Dermis blood vessel endothelial cell (primary cell): ENCODE measurements at places on chromosomes 4 and X. TPM values are rescaled to one million over a fixed set of nuclear protein-coding genes. Genes with fewer than 3 reads are reported as not detected.

HSFX4 gene
- not detected in 2 replicates for total RNA-seq

PRSS12 gene
- 0.17 and 8.2 TPM in 2 replicates for total RNA-seq

AWAT2 gene
- total RNA-seq: 0.51 and 1.2 TPM in 2 replicates

KDR gene
- 292 and 321 TPM in 2 replicates for total RNA-seq

PPA2 gene
- total RNA-seq: 67.1 and 86.4 TPM in 2 replicates

FAM9C gene
- 0.05 TPM in 1 of 2 replicates, not detected in the other for total RNA-seq

TMEM154 gene
- total RNA-seq: 1.0 and 3.1 TPM in 2 replicates

MAGEB5 gene
- total RNA-seq: not detected in 2 replicates

SHROOM2 gene
- total RNA-seq: 8.8 and 14.0 TPM in 2 replicates

SGMS2 gene
- total RNA-seq: 66.9 and 106 TPM in 2 replicates

TRIM61 gene
- not detected in 2 replicates for total RNA-seq

MAGEC3 gene
- not detected in 2 replicates for total RNA-seq

FGF13 gene
- total RNA-seq: 17.9 and 26.5 TPM in 2 replicates

SPANXD gene
- total RNA-seq: not detected in 2 replicates

TBX22 gene
- not detected in 2 replicates for total RNA-seq

DOK7 gene
- 0.17 TPM in 1 of 2 replicates, not detected in the other for total RNA-seq

GYPA gene
- total RNA-seq: not detected in 2 replicates

GAB1 gene
- total RNA-seq: 25.8 and 34.5 TPM in 2 replicates

FMR1NB gene
- not detected in 2 replicates for total RNA-seq

TLL1 gene
- total RNA-seq: 32.7 and 41.0 TPM in 2 replicates

DGKK gene
- total RNA-seq: not detected in 2 replicates

NAP1L5 gene
- 2.7 and 5.6 TPM in 2 replicates for total RNA-seq

GAGE2A gene
- total RNA-seq: not detected in 2 replicates

MAGEA9B gene
- not detected in 2 replicates for total RNA-seq

ARHGAP4 gene
- 16.0 and 27.2 TPM in 2 replicates for total RNA-seq

NXF2 gene
- total RNA-seq: not detected in 2 replicates

ITIH6 gene
- not detected in 2 replicates for total RNA-seq

ARMCX2 gene
- 62.5 and 63.8 TPM in 2 replicates for total RNA-seq

PAK3 gene
- total RNA-seq: 2.4 and 2.6 TPM in 2 replicates

FAM47E gene
- total RNA-seq: 0.14 and 0.17 TPM in 2 replicates

DCX gene
- total RNA-seq: not detected in 2 replicates

STOX2 gene
- total RNA-seq: 17.7 and 19.2 TPM in 2 replicates

TMPRSS11F gene
- not detected in 2 replicates for total RNA-seq

MMRN1 gene
- total RNA-seq: 2,743 and 3,766 TPM in 2 replicates

FAM9B gene
- not detected in 2 replicates for total RNA-seq

GPR143 gene
- total RNA-seq: 2.8 and 6.0 TPM in 2 replicates
